ENCODE measurements at places on chromosomes 1 and 21.
A peak's percentile ranks its signal among the peaks of the same experiment; 100 is the strongest.

DNA sequence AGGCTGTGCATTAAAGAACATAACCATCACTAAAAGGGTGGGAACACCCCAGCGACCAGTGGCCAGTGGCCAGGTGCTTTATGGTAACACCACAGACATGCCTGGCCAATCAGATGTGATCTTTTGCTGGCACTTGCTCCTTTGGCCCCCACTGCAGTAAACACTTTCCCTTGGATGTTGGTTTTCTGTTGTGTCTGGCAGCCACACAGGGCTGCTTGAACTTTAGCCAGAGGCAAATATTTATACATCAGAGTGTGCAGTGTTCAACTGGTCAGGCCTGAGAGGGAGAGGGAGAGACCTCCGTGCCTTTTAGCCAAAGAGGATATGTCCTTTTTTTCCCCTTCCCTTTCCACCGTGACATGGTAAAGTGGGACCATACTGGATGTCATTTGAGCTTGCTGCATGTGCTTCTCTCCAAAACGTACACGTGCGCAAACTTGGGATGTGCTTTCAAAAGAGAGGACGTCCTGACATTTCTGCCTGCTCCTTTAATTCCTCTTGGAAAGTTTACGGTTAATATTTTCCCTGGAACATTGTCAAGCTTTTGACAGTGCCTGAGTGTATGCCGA, 101.2 kb downstream of the NFIA start:
- no peak for DNase-seq

- DNase-seq, result peak; percentile 71
Measured at GRCh38 chr1:243393096-243393495, 137.3 kb downstream of the SDCCAG8 start.

- DNase-seq, result no peak
Measured at GRCh38 chr1:15852036-15852827, 4.7 kb downstream of the SPEN start.

- no peak for DNase-seq
Measured at GRCh38 chr1:19824541-19824940, 9.5 kb upstream of the RNF186 start.

DNA sequence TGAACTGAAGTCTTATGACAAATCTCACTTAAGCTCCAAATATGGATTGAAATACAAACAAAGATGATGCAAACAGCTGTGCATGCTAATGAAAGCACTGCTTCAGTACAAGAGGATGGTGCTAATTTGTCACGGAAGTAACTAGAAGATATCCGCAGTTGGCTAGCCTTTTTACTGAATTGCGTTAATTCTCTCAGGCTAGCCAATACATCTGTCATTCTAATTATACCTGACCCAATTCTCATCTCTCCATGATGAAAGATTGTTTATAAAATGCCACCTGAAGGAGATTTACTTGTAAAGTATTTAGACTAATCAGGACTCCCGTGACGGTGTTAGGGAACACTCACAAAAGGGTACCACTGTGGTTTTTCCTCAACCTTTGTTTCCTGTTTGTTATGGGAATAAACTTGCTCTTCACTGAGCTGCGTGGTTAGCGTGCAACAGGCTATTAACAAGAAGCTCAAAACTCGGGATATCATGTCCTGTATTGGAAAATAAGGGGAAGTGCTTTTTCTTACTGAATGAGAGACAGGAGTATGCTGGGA, 162.5 kb downstream of the APP start:
- peak; percentile 91 for DNase-seq

- DNase-seq, result no peak
Measured at GRCh38 chr1:229075716-229076115, 195.2 kb upstream of the RAB4A start.

DNA sequence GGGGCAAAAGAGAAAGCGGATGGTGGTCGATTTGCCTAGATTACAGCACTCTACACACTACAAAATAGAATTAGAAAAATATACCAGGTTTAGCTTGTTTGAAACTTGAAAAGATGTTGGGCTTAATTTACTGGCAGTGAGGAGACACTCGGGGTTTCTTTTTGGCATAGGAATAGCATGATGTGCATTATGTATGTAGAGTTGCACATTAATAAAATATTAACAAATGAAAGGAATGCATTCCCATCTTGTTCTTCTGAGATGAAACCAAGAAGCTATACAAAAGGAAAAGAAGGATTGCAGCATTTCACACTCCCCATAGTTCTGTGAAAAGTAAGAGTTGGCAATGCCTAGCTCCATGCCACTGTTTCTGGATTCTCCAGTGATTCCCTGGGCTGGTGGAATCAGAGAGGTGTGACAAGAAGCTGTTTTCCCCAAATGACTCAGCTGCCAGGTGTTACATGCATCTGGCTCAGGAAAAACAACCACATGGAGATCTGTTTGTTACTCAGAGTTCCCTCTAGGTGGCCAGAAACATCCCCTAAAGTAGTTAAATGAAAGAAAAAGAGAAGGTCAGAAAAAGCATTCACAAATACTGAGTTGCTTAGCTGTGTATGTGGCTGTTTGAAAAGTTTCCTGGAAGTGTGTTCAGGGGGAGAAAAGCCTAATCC, 115.6 kb downstream of the UCK2 start:
- no peak for DNase-seq

- DNase-seq, result no peak
Measured at GRCh38 chr1:24501371-24502064, 1.1 kb upstream of the RCAN3 start.

DNA sequence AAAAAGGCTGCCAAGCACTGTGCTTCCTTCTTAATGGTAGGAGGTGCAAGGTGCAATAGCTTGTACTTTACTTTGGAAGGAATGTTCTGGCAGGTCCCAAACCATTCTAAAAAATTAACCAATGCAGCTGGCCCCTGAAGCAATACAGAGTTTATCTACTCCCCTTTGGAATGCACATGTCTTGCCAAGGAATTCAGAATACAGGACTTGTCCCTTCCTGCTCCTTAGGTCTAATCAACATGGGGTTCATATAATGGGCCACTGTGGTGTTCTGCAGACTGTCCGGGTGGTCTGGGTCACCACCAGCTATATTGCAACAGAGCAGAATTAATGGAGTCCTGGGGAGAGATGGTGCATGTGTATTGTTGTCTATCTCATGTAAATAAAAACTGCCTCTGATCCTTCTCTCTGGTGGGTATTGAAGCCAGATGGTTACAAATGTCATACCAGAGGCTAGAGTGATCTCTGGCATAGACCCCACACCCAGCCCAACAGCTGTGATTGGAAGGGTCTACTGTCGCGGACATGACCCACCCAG, 112.8 kb downstream of the RIPK4 start:
- DNase-seq, result no peak

DNA sequence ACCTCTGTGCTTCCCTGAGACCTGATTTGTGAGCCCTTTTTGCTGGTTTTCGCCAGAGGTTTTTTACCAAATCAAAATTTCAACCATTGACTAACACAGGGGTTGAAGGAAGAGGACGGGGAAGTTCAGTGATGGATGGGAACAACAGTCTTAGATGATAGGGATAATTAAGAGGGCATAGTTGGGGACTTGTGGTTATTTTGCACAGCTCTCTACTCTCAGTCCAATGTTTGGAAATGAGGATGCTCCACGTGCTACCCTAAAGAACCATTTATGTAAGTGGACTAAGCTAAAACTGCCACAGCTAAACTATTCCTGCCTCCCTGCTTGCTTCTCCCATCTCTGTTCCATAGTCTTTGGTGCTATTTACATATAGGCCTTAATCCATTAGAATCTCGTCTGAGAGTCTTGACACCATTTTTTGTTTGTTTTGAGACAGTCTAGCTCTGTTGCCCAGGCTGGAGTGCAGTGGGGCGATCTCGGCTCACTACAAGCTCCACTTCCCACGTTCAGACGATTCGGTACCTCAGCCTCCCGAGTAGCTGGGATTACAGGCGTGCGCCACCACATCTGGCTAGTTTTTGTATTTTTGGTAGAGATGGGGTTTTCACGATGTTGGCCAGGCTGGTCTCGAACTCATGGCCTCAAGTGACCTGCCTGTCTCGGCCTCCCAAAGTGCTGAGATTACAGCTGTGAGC, 684 bp upstream of the MCL1 start:
- no peak for DNase-seq

DNA sequence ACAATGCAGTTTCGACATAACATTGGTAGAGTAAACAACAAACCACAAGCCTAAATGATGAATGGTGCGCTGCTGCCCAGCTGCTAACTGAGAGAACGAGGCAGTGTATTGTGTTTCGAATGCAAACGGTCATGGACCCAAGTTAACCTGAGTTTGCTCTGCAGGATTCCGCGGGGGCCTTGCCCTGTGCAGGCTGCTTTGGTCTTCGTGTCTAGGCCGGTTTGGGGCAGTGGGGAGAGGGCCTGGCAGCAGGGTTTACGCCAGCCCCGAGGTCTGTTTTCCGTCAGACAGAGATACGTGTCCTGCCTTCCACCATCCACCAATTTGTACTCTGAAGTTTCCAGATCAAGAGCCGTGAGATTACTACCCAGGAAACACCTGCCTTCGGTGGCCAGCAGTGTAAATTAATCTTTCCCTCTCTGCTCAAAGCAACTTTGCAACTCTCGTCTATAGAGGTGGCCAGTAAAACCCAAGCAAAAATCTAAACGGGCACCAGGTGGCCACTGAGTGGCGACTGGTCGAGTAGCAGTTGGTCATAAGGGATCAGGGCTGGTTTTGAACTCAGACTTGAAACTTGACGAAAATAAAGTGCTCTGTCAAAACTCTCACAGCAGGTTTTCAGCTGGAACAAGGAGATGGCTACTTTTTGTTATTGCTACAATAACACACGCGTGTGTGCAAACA, 6.3 kb upstream of the PRDM15 start:
- no peak for DNase-seq

DNA sequence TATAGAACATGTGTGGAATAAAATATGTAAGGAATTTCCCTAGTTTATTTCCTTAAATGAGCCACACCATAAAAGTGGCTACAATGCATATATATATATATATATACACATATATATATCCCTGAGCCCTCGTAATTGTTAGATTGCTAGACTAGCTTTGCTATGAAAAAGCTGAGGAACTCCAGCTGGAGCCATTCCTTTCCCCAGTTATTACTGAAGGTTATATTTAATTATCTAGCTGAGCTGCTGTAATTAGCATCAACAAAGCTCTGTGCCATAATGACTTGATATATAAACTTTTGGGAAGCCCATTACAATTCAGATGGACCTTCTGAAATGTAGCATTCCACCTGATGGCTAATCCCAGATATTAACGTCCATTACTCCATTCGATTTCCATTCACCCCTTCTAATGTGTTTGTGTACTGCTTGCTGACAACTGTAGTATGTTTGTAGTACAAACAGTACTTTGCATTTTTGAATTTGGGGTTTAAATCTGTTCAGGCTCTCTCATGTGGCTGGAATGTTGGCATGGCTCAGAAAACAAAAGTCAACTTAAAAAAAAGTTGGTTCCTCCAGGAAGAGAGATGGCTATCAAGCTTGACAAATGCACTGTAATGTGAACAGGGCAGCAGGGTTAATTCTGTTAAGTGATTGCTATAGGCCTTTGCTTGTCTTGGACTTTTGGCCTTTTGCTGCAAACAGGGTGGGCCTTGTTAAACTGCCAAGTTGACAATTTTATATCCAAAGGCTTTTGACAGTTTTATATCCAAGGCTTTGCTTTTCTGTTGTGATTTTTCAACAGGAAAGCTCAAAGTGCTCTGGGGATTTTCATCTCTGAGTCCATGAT, 170.0 kb downstream of the LTN1 start:
- DNase-seq, result no peak

DNA sequence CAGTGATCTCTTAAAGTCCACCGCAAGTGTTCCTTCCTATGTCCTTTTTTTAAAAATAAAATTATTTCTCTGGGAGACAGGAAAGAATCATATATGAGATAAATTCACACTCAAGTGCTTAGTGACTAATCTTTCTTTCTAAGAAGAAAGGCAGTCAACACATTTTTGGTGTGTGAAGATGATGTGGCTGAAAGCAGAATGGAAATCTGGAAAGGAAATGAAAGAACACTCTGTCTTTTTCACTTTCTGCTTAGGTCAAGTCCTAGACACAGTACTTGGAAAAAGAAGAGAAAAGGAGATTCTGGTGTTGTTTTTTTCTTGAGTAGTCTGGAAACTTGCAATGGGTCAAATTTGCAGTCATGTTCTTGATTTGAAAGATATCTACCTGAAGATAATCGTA, 45.5 kb upstream of the PRRX1 start:
- DNase-seq, result no peak

GRCh38 chr1:209397371-209397770, 186.1 kb upstream of the CAMK1G start:
- DNase-seq, result no peak

DNA sequence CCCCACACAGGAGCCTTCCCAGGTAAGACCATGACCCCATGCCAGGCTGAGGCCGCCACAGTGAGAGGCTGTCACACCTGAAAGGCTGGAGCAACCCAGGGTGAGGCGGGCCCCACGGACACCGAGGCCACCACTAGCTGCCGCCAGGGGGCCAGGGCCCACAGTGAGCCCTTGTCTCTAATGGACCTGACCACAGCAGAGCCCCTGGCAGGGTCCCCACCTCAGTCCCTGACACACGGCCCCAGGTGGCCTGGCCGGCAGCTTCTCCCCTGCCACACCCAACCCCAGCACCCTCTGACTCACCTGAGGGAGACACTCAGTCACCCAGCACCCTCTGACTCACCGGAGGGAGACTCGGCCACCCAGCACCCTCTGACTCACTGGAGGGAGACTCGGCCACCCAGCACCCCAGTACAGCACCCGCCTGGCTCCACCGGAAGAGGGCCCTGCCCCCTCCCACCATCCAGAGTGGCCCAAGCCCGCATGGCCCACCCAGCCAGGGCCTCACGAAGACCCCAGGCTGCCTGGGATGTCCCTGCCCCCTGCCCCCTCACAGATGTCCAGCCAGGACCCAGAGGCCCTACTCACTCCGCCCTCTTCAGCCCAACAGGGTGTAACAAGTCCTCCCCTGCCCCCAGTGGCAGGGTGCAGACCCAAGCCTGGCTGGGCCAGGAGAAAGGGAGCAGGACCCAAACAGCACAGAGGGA, 4.4 kb downstream of the DVL1 start:
- DNase-seq, result no peak

DNA sequence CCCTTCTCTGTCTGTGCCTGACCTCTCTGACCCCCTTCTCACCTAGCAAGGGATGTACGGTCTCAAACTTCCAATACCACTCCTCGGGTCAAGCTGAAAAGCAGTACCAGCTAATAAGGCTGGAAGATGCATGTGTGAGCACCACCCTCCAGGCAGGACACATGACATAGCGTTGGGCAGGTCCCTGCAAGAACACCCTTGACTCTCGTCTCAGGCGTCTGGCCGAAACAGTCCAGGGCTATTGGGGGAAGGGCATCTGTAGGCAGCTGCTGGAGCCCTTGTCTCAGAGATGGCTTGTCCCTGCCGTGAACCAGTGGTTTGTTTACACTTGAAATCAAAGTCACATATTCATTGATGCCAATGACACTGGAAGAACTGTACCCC, 56.5 kb downstream of the CD46 start:
- DNase-seq, result no peak

DNA sequence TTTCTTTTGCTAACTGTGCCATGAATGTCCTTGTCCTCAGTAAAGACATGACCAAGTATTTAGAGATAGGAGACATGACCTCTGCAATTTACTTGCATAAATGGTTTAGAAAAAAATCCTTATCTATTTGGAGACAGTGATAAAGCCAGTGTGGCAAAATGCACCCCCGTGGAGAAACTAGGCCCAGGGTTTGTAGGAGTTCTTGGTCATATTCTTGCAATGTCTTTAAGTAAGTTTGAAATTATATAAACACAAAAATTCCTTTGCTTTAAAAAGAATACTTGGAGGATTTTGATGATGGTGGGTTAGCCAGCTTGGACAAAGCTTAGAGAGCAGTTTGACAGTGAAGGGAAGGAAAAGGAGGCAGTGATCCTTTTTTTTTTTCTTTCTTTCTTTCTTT, 101.9 kb upstream of the SLC45A1 start:
- DNase-seq, result no peak

GRCh38 chr1:155179112-155180031, 5.7 kb downstream of the TRIM46 start:
- no peak for DNase-seq

GRCh38 chr1:116131866-116132605, 20.8 kb downstream of the MAB21L3 start:
- no peak for DNase-seq
